ENCODE measurements at places on chromosomes 4 and X.

- no peak for DNase-seq
Measured at GRCh38 chr4:7354927-7355326, 79.8 kb downstream of the PSAPL1 start.

DNA sequence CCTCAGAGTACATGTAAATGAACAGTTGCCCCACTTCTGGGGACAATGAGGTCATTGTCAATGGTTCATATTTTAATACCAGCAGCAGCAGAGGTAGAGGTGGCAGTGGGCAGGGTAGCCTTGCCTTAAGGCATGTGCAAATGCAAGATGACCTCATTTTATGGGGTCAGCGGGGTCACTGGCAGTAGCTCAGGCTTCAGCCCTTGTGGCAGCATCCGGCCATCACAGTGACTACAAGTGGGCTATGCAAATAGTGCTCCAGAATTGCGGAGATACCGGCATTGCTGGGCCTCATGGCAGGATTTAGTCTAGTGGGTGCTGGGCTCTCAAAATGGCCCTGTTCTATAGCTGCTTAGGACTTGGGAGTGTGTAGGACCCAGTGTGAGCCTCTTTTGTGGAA, 144.7 kb downstream of the FAM47A start:
- no peak for DNase-seq

- DNase-seq = no peak
Measured at GRCh38 chrX:129540722-129541184, 694 bp downstream of the OCRL start.

DNA sequence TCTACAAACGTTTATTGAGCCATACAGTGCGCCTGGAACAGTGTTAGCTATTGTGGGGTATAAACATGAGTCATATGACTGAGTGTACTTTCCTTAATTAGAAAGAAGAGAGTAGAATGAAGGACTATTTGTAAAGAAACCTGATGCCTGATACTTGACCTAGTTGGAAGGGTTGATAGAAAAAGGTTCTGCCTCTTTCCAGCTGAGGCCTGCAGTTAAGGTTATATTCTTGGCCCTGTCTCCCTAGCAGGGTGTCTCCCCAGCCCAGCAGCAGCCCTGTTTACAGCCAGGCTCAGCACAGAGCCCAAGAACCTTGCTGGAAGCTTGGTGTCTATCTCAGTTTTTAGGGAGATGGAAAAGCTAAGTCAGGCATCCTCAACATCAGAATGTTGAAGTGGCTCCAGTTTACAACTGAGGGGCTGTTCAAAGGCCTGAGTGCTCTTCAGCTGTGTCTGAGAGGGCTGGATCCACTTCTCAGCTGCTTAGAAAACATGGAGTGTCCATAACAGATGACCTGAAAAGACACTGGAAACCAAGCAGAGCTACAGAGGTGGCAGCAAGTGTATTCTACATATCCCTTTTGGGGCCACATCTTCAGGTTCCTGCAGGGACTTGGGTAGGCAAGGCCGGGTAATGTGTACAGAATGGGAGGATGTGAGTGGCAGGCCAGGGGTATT, 21.6 kb downstream of the NYX start:
- no peak for DNase-seq

DNA sequence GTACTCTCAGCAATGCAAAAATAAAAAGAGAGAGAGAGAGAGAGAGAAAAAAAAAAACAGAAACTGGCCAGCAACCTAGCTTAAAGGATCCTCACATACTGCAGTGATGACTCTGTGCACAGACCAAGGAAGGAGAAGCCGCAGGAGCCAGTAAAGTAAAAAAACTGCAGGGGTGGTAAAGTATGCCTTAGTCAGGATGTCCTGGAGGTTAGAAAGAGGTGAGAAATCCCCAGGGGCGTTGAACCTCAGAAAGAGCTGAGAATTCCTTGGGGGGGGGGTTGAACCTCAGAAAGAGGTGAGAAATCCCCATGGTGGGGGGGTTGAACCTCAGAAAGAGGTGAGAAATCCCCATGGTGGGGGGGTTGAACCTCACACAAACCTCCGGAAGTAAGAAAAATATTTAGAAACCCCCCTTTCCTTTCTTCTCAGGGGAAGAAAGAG, 48.0 kb downstream of the MAGEA9 start:
- DNase-seq = no peak

DNA sequence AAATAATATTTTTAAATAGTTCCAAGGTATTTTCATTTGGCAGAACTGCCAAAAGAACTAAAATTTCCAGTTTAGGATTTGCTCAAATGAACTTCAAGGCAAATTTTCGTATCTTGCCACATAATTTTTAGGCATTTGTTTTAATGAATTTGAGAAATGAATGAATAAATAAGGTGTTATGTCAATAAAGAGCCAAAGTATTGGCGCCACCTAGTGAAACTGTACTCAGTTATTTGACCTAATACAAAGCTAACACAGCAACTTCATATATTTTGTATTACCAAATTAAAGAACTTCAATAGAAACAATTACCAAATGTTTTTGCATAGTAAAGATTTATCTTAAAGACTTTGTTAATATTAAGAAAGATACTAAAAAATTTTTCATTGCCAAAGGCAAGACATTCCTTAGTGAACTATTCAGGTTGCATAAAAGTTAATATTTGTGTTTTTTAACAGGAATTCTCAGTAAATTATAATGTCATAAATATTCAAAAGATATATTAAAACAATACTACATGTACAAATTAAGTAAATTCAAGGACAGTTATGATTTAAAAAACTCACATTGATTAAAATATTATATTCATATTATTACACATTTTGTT, 50.3 kb downstream of the STPG2 start:
- no peak for DNase-seq

DNA sequence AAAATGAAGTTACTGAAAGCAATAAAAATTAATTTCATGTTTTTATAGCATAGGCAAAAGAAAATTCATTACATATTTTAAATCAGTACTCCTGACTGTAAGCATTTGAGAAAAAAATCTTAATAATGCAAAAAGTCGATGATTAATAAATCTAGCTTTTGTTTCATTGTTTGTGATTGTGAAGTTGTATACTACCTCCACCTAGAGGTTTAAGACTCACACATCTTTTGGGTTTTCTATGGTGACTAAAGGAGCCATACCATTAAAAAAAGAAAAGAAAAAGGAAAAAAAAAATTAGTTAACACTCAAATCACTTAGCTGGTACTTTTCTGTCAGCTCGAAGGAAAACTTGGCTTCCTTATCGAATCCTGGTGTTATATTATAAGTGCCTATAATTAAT, 2.0 kb downstream of the GABRA2 start:
- no peak for DNase-seq

Data from nephron progenitor cell (in vitro differentiated cells).